NCI-H1436 (cell line): ENCODE measurements at places on chromosomes 11 and 22.

DNA sequence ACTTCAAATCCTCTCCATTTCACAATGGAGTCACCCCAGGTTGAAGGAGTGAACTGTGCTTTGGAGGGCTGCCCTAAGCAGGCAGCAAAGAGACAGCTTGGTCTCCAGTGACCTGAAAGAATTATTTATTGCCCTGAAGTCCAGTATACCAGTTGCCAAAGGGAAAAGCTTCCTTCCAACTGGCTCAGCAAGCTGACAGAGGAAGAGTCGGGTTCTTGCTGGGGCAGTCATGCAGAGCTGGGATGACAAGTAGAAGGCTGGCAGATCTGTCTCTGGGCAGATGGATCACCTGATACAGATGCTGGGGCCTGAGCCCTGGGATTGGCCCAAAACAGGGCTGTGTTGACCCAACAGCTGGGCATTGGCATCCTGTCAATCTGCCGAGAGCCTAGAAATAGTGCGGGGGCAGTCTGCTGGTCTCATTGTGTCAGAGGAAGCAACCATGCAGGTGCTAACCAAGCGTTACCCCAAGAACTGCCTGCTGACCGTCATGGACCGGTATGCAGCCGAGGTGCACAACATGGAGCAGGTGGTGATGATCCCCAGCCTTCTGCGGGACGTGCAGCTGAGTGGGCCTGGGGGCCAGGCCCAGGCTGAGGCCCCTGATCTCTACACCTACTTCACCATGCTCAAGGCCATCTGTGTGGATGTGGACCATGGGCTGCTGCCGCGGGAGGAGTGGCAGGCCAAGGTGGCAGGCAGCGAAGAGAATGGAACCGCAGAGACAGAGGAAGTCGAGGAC lies at the start of gene THRSP:
Gene THRSP (plus strand): TSS at position 422 of the 742 bp plus-strand sequence. CDS start 21 bp downstream, at position 443.
- DNase-seq, result no peak

DNA sequence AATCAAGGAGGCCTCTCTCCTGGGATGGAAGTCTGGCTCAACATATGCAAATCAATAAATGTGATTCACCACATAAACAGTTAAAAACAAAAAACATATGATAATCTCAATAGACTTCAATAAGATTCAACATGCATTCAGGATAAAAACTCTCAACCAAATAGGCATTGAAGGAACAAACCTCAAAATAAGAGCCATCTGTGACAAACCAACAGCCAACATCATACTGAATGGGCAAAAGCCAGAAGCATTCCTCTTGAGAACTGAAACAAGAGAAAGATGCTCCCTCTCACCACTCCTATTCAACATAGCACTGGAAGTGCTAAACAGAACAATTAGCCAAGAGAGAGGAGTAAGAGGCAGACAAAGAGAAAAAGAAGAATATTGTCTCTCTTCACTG lies 54.0 kb upstream of the SEZ6L start:
- no peak for DNase-seq

GRCh38 chr22:31227186-31227585 lies 15.1 kb downstream of the LIMK2 start:
- DNase-seq, result no peak

- DNase-seq, result no peak
Measured at GRCh38 chr22:36540867-36541642, 12.1 kb upstream of the EIF3D start.

DNA sequence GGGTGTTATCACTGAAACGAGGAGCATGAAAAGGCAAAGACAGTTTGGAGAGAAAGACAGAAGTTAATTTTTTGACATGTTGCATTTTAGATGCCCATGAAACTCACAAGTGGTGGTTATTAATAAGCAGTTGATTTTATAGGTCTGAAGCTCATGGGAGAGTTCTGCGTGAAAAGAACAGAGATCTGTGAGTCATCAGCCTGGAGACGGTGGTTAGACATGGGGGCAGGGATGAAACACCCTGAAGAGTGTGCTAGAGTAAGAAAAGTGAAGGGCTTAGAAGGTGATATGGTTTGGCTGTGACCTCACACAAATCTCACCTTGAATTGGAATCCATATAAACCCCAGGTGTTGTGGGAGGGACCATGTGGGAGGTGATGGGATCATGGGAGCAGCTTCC lies 289.1 kb upstream of the ISX start:
- DNase-seq, result no peak
